ENCODE measurements at places on chromosomes 12 and 14.

DNA sequence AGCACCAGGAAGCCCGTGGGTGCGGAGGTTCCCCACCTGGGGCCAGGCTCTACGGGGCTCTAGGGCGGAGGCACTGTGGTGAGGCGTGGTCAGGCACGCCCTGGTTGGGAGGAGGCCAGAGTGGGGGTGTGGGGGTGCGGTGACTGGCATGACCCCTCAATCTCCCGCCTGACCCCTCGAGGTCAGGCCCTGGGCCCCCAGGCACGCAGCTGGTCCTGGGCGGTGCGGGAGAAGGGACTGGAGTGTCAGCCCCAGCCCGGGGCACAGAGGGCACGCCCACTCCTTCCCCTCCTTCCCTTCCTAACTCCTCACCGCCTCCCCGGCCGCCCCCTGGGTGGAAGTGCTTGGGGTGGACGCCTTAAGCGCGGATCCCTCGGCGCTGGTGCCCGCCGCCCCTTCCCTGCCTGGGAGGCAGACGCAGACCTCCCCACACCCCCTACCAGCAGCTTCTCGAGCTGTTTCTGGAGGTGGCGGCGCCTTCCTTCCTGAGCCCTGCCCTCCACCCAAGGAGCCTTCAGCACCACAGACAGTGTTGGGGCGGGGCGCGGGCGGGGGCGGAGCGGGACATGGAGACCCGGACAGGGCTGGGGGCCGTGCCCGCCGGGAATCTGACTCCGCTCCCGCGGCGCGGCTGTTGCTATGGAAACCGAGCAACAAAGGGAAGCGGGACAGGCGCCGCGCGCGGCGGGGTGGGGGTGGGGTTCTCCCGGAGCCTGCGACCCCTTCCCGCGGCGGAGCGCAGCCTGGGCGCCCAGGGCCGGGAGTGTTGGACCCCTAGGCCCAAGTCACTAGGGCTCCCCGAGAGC, 741 bp upstream of the CRIP2 start:
- DNase-seq = peak; percentile 98

- DNase-seq = no peak
These were observed 3.3 kb downstream of the AP1G2 start for GRCh38 chr14:23564181-23564812.

DNA sequence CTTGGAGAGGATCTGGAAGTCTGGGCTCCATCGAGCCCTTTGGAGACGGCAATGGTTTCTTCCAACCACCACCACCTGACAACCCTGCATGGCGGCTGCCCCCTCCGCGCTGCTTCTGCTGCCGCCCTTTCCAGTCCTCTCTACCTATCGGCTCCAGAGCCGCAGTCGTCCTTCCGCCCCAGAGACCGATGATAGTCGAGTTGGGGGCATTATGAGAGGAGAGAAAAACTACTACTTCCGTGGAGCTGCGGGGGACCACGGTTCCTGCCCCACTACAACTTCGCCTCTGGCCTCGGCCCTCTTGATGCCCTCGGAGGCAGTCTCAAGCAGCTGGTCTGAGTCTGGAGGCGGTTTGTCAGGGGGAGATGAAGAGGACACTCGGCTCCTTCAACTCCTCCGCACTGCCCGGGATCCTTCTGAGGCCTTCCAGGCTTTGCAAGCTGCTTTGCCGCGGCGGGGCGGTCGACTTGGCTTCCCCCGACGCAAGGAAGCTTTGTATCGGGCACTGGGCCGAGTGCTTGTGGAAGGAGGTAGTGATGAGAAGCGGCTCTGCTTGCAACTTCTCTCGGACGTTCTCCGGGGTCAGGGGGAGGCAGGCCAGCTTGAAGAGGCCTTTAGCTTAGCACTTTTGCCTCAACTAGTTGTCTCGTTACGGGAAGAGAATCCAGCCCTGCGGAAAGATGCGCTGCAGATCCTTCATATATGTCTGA, 499 bp downstream of the TOGARAM1 start:
- no peak for DNase-seq

DNA sequence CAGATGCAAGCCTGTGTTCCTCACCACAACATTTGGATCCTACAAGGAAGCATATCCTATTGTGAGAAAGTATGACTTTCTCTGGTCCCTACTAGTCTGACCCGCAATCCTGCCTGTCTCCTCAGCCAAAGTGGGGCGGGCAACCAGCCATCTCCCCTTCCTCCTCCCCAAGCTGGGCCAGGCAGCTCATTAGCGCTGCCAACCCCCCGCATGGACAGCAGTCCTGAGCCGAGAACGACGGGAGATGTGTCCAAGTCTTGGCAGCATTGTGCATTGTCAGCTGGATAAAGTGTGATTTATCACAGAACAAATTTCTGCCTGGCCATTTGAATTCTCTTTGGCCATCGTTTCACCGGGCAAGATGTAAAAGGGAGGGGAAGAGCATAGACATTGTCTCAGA, 139.4 kb downstream of the SLC15A4 start:
- no peak for DNase-seq

GRCh38 chr12:64157110-64157509, 65.0 kb downstream of the KICS2 start:
- no peak for DNase-seq

DNA sequence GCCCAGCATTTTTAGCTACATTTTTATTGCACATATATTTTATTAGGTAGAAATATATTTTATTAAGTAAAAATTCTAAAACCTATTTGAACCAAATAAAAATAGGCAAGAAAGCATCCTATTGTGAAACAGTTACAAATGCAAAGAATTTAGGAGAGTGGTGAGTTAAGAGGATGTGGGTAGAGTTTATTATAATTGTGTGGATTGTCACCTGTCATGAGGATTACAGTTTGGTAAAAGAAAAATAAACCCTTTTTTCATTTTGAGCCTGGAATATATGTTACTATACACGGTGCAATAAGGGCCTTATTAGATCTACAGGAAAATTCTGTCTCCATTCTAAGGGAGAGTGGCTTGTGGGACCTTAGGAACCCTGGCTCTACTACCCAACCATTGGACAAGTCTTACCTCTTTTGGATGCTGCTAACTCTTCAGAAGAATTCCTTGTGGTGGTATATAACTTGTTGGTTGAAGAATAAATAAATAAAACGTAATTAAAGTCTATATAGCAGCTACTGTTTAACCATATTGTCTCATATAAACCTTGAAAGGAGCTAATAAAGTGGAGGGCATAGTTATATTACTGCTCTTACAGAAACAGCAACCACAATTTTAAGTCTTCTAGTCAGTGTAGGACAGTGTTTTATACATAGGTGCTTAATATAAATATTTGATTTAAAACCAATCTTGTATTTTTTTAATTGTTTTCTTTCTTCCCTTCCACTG, 67.8 kb downstream of the FGD4 start:
- no peak for DNase-seq
